G401 (cell line): ENCODE measurements at places on chromosomes 5 and 9. TPM values are rescaled to one million over a fixed set of nuclear protein-coding genes. Genes with fewer than 3 reads are reported as not detected.

GRCh38 chr9:103721056-103721455, 373.1 kb upstream of the SMC2 start:
- no peak for DNase-seq

Gene CTXN3
- not detected in 2 replicates for total RNA-seq

Gene OR1N2
- total RNA-seq = not detected in 2 replicates

Gene TRPM6
- not detected in 2 replicates for total RNA-seq

DNA sequence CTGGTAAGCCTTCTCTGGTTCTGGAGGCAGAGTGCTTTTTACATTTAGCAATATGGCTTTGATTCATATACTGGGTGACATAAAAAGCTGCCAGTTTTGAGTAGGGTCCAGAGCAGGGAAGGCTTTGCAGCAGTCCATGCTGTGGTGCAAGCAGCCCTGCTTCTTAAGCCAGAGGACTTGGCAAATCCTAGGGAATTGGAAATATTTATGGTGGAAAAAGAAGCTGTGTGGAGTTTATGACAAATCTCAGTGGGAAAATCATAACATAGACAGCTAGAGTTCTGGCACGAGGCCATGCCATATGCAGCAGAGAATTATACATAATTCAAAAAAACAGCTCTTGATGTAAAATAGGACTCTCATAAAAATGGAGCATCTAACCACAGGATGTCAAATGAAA, 536.4 kb downstream of the RASEF start:
- DNase-seq = no peak

DNA sequence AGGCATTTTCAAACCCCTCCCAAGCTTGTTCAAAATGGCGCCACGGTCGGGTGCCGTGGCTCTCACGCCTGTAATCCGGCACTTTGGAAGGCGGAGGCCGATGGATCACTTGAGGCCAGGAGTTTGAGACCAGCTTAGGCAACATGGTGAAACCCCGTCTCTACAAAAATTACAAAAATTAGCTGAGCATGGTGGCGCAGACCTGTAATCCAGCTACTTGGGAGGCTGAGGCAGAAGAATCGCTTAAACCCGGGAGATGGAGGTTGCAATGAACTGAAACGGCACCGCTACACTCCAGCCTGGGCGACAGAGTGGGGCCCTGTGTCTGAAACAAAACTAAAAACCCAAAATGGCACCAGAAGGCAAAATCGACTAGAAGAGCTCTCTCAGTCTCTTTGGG, 142.0 kb downstream of the MTX3 start:
- DNase-seq = no peak

DNA sequence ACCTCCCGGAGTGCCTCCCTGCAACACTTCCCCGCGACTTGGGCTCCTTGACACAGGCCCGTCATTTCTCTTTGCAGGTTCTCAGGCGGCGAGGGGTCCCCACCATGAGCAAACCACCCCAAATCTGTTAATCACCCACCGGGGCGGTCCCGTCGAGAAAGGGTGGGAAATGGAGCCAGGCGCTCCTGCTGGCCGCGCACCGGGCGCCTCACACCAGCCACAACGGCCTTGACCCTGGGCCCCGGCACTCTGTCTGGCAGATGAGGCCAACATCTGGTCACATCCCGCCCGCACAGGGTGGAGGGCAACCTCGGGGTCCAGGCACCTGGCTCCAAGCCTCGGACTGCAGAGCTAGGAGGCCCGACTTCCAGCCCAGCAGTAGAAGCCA, 776 bp upstream of the TERT start:
- DNase-seq = no peak

DNA sequence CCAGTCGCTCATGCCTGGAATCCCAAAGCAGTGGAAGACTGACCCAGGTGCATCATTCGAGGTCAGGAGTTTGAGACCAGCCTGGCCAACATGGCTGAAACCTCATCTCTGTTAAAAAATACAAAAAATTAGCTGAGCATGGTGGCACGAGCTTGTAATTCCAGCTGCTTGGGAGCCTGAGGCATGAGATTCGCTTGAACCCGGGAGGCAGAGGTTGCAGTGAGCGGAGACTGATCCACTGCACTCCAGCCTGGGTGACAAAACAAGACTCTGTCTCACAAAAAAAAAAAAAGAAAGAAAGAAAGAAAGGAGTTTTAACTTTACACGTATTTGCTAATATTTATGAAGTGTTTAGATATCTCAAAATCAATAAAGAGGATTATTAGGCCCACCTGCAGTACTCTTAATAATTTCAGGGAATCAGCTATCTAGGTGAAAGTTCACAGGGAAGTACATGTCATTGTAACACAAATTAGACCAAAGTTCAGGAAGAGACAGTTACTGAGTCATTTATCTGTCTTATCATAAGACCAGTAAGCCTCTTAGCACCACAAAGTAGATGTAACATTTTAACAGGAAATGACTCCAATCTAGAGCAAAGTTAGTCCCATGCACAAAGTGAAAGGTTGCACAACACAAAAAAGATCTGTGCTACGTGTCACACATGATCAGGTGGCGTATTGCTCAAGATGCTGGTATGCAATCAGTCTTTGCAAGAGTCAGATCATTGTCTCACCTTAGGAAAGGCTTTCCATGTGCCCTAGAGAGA, 34.1 kb upstream of the PLIN2 start:
- DNase-seq = no peak

DNA sequence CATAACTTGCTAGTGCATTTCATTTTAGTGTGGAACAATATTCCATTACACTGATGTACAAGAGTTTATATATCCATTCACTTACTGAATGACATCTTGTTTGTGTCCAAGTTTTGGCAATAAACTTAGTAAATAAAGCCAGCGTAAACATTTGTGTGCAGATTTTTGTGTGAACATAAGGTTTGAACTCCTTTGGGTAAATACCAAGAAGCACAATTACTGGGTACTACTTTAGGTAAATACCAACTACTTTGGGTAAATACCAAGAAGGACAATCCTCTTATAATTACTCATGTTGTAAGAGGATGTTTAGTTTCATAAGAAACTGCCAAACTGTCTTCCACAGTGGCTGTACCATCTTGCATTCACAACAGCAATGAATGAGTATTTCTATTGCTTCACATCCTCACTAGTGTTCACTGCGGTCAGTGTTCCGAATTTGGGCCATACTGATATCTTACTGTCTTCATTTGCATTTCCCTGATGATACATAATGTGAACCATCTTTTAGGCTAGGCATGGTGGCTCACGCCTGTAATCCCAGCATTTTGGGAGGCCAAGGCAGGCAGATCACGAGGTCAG, 2.3 kb upstream of the SYK start:
- no peak for DNase-seq

Gene FBP2
- total RNA-seq = 0.14 TPM in 1 of 2 replicates, not detected in the other

DNA sequence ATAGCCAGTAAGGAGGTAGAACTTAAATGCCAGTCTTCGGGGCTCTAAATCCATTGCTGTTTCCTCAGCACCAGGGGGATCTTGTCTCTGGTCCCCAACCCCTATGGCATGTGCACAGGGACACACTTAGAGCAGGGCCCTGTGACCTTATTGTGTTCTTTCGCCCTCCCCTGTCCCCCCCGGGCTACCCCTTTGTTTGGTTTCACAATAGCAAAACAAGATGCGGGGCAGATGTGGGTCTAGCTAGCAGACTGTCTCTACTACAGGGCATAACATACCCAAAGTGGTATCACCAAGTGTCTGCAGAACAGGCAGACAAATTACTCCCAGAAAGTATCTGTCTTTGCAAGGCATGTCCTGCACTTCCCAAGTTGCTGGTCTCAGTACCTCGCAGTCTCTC, 2.1 kb downstream of the FBLL1 start:
- DNase-seq = no peak

DNA sequence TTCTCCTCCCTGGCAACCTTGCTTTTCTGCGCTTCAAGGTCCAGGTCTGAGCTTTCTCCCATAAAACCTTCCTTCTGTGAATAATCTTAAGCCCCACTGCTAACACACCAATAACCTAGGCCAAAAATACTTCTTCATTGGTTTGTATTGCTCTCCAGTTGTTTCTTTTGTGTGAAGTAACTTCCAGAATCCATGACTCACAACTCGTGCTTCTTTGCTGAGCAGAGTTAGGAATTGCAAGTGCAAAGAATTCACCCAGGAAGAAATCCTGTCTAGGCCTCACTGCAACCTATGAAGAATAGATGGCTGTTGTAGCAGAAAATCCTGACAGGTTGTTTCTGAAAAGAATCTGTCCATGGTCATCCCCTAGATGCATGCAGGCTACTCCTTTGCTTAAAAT, 295.7 kb downstream of the MED10 start:
- no peak for DNase-seq

DNA sequence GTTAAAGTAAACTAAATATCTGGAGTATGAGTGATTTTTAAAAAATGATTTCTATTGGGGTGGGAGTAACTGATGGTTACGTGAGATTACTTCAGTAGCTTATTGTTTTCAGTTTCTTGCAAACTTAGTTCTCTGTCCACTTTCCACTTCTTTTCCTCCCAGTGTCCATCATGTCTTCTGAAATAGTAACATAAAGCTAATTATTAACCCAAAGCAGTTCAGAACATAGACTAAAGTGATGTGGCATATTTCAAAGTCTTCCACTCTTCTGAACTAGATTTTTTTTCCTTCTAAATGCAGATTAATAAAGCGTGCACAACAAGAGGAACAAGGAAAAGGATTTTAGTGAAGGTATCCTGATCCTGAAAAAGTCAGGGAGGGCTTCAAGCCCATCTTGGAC, 114.1 kb downstream of the MAN2A1 start:
- no peak for DNase-seq

- DNase-seq = no peak
These were observed 9.7 kb downstream of the FAXDC2 start for GRCh38 chr5:154840435-154841272.
